ENCODE measurements at places on chromosomes 12 and 14. TPM values are rescaled to one million over a fixed set of nuclear protein-coding genes. Genes with fewer than 3 reads are reported as not detected.

Gene SPATA7
- total RNA-seq = 42.4 TPM

Gene ATP5F1B
- 210 TPM for total RNA-seq

Gene HOXC12
- not detected for total RNA-seq

Gene LGR5
- total RNA-seq = 0.27 TPM

Gene FCF1
- total RNA-seq = 6.4 TPM

Gene RNASE7
- not detected for total RNA-seq

Gene CLECL1
- total RNA-seq = not detected

Gene TAS2R42
- not detected for total RNA-seq

Gene C12orf56
- total RNA-seq = not detected

GRCh38 chr14:68562911-68563250 lies 230.0 kb downstream of the ZFP36L1 start:
- no peak for DNase-seq

- no peak for DNase-seq
These were observed 266.9 kb downstream of the PPFIA2 start for GRCh38 chr12:81492131-81492720.

- DNase-seq = no peak
These were observed 249.4 kb downstream of the ZFP36L1 start for GRCh38 chr14:68543516-68543915.

- no peak for DNase-seq
These were observed 455 bp downstream of the ATP6V1D start for GRCh38 chr14:67358924-67359774.

DNA sequence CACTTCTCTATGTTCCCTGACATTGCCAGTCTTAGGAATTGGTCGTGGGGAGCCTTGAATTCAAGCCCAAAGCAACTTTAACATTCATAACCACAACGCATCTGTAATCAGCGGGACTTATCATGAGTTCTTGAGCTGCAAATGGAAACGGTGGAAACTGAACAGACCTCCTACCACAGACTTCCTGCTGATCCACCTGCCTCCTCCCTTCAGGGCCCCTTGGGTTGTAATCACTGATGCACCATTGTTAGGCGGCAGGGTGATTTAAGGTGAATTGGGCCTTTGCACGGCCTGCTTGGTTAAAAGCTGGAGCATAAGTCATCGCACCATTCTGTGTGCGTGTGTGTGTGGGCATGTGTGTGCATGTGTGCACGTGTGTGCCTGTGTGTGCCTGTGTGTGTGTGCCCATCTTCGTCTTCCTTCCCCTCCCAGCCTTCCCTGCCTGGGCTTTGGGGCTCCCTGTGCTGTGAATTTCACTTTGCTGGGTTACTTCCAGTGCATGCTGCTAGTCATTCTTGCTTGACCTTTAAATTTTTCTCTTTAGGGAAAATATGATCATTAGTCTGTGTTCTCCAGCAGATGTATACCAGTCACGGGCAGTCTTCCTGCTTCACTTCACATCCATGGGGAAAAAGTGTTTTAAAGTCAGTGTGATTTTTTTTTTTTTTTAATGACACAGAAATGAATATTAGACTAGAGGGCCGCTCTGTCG lies 29.1 kb downstream of the CHST11 start:
- DNase-seq = no peak

- no peak for DNase-seq
These were observed 268.5 kb downstream of the PAWR start for GRCh38 chr12:79422060-79422812.

GRCh38 chr14:31084385-31084784 lies 58.2 kb upstream of the STRN3 start:
- DNase-seq = no peak

- no peak for DNase-seq
These were observed 497.5 kb downstream of the RERGL start for GRCh38 chr12:17592472-17592871.

DNA sequence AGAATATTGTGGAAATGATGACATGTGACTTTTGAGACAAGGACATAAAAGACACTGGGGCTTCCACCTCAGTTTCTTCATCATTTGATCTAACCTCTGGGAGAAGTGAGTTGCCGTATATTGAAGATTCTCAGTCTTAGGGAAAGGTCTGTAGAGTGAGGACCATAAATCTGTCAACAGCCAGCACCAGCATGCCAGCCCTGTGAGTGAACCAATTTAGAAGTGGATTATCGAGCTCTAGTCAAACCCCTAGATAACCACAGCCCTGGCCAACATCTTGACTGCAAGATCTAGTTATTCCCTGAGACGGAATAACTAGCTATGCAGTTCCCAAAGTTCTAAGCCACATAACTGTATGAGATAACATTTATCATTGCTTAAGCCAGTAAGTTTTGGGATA lies 108.8 kb upstream of the PTPRR start:
- no peak for DNase-seq

- no peak for DNase-seq
These were observed 258.2 kb downstream of the PHLDA1 start for GRCh38 chr12:75773377-75773776.

DNA sequence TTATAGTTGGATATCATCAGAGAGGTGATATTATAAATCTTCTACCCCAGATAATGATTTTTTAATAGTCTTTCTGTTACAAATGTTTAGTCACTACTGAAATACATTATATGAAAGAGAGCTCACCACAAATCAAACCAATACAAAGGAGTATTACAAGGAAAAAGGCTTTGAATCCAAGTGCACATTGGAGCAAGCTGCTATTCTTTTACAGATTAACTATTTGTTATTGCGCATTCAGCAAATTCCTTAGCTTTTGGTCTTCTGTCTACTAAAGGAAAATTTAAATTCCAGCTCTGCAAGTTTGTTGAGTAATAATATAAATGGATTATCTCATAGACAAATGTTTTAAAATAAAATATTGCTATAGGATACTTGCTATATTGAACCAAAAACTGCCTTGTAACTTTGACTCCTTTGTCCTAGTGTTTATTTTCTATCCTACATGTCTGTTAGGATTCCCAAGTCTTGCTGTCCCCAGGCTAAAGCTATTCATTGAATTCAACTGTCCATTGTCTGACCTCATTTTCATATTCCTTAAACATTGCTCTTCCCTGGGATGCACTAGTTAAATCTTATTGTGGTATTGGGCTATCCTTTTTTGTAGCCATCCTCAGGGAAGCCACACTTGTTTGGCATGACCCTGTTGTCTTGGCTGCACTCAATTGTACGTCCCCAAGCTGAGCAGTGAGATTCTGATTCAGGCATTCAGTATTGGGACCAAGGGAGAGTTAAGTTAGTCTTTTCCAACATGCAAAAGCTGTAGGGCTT lies 41.5 kb downstream of the PDE3A start:
- DNase-seq = no peak

DNA sequence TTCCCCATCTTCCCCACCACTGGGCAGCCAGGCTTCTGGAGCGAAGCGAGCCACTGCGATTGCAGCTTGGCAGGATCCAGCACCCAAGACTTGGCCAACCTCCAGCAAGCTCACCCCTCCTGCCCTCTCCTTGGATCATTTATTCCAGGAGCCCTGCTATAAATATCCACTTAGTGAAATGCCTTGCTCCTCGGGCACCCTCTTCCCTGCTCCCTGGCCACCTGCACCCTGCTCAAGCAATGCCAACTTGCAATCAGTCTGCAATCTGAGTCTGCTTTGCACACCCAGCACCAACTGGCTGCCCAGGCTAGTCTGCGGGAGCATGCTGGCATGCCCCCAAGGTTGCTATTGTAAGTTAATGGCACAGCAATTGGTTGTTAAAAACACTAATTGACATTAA lies 666.0 kb downstream of the MED13L start:
- no peak for DNase-seq

DNA sequence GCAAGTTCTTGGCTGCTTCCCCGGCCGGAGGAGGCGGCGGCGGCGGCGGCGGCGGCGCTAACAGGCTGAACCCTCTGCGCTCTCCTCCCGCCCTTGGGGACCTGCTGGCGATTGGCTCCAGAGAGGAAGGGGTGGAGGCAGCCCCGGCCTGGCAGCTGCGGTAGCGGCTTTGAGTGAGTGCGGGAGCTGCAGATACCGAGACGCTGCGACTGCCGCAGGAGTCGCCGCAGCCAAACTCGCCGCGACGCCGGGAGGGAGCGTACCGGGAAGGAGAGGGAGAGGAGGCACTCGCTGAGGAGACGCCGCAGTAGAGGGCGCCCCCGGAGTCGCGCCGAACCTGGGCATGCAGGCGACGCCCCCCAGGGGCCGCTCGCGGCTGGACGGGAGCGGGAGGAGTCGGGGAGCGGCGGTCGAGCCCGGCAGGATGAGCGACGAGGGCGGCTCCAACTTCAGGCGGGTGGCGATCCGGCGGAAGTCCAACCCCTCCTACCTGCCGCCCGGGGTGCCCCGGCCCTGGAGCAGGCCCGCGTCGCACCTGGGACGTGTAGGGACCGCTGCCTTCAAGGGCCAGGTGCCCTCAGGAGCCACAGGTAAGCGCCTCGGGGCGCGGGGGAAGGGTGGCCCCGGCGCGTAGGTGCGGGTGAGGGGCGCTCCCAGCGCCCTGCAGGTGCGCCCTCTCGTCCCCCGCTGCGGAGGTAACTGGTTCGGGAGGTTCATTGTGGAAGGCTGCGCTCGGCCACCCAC lies at the start of gene FGD4:
FGD4 (plus strand) TSS at position 189 of the 744 bp plus-strand sequence.
- peak; percentile 74 for DNase-seq

- DNase-seq = no peak
These were observed 61.1 kb downstream of the TBX5 start for GRCh38 chr12:114344831-114345230.

- DNase-seq = peak; percentile 75
These were observed 6.1 kb downstream of the CCDC184 start for GRCh38 chr12:48189331-48190125.

- DNase-seq = no peak
These were observed 35.8 kb downstream of the IL31 start for GRCh38 chr12:122138181-122138580.

DNA sequence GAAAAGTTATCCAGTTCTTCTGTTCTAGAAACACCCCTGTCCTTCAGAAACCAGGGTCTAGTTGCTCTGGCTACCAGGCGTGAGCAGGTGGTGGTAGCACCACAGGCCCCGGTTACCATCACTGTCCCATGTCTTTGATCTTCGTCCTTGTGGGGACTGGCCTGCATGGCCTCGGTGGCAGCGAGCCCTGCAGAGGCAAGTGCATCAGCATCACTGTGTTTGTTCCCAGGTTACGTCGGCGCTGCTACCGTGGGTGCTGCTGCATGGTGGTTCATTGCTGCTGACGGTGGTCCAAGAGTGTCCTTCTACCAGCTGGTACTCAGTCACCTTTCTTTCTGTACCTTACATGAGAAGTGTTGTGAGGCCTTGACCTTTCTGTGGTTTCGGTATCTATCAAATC lies 58.9 kb downstream of the ANAPC7 start:
- DNase-seq = no peak

GRCh38 chr12:114783089-114783618 lies 99.2 kb upstream of the TBX3 start:
- no peak for DNase-seq

DNA sequence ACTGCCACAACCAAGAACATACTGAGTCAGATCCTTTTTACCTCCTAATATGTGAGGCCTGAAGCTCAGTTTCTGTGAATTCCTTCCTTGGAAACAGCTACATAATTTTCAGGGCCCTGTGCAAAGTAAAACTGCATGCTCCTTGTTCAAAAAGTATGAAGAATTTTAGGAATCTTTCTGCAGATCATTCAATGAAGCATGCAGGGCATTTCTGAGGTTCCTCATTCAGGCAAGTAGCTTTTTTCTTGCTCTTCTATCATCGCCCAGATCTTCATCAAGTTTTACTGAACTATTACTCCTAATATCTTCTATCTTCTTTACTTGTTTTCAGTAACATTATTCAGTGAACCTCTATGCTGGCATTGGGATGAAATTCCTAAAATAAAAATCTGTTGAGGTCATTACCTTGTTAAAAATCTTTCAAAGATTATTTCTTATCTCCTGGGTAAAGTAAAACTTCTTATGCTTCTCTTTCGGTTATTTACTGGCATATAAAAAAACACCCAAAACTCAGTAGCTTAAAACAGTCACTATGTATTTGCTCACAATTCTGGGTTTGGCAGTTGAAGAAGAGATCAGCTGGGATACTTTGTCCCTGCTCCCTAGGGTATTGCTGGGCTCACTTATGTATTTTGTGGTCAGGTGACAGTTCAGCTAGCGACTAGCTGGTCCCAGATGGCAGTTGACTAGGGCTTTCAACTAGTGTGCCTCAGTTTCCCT lies 42.6 kb upstream of the KRR1 start:
- DNase-seq = no peak

DNA sequence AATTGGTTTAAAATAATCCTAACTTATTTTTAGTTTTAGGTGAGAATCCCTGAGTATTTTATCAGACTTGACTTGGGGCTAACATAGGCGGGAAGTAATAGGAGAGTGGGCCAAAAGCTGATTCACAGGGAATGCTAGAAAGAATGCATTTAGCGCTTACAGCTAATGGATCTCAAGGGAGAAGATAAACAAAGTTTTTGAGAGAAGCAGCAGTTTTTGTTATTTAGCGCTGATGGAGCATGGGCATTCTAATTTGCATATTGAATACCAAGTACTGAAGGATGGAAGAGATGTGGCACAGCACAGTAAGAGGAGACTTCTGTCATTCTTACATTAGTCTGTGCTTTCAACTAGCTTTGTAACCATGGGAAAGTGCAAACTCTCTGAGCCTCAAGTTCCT lies 436.0 kb upstream of the FBXO33 start:
- DNase-seq = no peak

GRCh38 chr12:103745962-103746361 lies 95.1 kb downstream of the NT5DC3 start:
- DNase-seq = no peak

DNA sequence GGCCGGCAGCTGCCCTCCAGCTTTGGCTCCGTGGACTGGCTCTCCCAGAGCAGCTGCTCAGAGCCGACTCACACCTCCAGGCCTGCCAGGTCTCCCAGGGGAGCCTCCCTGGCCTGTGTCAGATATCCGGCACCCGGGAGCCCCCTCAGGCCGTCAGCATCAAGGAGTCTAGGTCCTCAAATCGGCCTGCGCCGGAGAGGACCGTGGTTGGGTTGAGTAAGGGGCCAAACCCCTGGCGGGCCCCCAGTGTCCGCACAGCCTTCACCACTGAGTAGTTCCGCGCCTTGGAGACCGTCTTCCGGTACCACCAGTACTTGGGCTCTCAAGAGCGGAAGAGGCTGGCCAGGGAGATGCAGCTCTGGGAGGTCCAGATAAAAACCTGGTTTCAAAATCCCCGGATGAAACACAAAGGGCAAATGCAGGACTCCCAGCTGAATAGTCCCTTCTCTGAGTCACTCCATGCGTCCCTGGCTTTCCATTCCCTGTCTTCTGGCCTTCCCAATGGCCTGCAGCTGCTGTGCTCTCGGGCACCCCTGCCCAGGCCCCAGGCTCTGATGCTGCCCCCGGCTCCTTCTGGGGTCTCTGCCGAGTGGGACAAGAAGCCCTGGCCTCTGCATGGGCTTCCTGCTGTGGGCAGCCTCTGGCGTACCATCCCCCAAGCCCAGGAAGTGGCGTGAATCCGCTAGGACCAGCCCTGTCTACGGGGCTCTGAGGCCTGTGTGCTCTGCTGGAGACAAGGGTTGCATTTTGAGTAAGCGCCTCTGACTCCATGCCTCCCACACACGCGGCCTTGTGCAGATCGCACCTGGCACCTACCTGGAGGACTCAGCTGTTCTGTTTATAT lies 245.1 kb upstream of the ATXN7L3B start:
- DNase-seq = no peak

- peak; percentile 66 for DNase-seq
These were observed 193.7 kb upstream of the LRIG3 start for GRCh38 chr12:59113831-59114615.

- DNase-seq = no peak
These were observed 25.1 kb upstream of the GPHB5 start for GRCh38 chr14:63343878-63344277.

GRCh38 chr12:124428136-124428791 lies 133.4 kb downstream of the RFLNA start:
- DNase-seq = peak; percentile 80

- DNase-seq = no peak
These were observed 50.4 kb downstream of the ATG14 start for GRCh38 chr14:55361190-55361589.
